Cardiac atrium fibroblast (primary cell): ENCODE measurements at places on chromosomes 4 and X. TPM values are rescaled to one million over a fixed set of nuclear protein-coding genes. Genes with fewer than 3 reads are reported as not detected.

MAGEA4 gene
- not detected in 2 replicates for total RNA-seq

GNRHR gene
- not detected in 2 replicates for total RNA-seq

PPEF2 gene
- total RNA-seq, result not detected in 2 replicates

NAP1L3 gene
- 1.8 TPM in 2 replicates for total RNA-seq

UBA6 gene
- total RNA-seq, result 63.7 and 110 TPM in 2 replicates

CENPVL1 gene
- total RNA-seq, result not detected in 2 replicates

SPATA4 gene
- not detected in 2 replicates for total RNA-seq

F8A3 gene
- total RNA-seq, result 9.4 and 11.0 TPM in 2 replicates

CENPI gene
- total RNA-seq, result 1.3 and 4.1 TPM in 2 replicates

ITIH6 gene
- not detected in 2 replicates for total RNA-seq
